ENCODE measurements at places on chromosomes 2 and 18. TPM values are rescaled to one million over a fixed set of nuclear protein-coding genes. Genes with fewer than 3 reads are reported as not detected.

The C2orf66 gene
- total RNA-seq: not detected

The CLEC4F gene
- not detected for total RNA-seq

The CHRNA1 gene
- total RNA-seq: 2.5 TPM

The KCNG2 gene
- not detected for total RNA-seq

The PDE11A gene
- 2.2 TPM for total RNA-seq

The TMEM18 gene
- total RNA-seq: 35.2 TPM

The IMPA2 gene
- total RNA-seq: 72.4 TPM

GRCh38 chr2:221264318-221264717 lies 307.8 kb downstream of the EPHA4 start:
- H3K4me1 ChIP-seq: peaks cover 4% of the 10 kb centered on the region
- DNase-seq: no peak
- H3K4me3 ChIP-seq: no peak overlapping the region
- H3K36me3 ChIP-seq: no peaks in the 10 kb centered on the region
- peaks cover 4% of the 10 kb centered on the region for H3K27me3 ChIP-seq

- DNase-seq: no peak
- H3K27ac ChIP-seq: no peak overlapping the region
- peaks cover 17% of the 10 kb centered on the region for H3K4me1 ChIP-seq
- no peak overlapping the region for H3K4me3 ChIP-seq
- no peaks in the 10 kb centered on the region for H3K27me3 ChIP-seq
Observed at GRCh38 chr2:38671303-38671702, 5.4 kb downstream of the GALM start.

DNA sequence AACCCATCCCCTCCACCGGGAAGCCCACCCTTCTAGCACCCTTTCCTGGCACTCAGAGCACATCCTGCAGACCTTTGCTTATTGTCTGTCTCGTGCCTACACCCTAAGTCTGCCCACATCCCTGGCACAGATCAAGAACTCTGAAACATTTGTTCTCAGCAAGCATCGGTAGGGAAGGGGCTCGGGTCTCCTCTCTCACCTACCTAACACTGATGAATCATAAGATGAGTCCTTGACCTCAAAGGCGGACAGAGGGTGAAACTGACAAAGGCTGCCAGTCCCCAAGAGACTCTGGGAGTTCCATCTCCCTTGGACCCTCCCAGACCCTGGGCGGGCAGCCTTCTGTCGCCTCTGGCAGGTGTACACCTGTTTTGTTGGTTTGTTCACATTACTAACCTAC lies 9.3 kb downstream of the MAL start:
- H3K4me1 ChIP-seq: no peaks in the 10 kb centered on the region
- no peak overlapping the region for H3K4me3 ChIP-seq
- DNase-seq: no peak
- no peaks in the 10 kb centered on the region for H3K36me3 ChIP-seq

DNA sequence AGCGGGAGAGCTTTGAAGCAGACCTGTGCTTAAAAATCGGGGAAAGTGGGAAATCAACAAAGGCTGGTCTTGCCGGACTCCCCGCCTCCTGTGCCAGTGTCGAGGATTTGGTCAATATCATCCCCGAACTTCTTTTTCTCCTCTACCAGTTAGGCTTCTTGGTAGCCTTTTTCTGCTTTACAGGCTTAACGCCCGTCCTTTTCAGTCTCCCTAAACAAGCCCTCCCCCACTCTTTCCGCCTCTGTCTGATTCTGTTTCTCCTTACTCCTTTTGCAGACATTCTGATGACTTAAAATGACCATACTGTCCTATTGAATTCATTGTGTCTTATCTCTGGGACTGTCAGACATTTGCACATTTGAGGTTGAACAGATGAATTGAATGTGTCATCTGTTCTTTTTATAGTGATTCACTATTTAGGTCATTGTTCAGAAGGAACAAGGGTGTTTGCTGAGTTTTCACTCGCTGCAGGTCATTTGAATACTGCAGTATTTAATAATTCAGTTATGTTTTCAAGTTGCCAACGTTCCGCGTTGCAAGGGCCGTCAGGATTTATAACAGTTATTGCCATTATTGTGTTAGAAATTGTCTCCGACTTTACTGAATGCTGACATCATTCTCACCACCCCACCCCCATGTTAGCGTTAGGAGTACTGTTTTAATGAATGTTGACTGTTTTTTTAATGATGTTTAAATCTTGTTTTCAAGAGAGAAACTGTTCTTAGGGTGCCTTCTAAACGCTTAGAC lies 1.1 kb downstream of the ITGAV start:
- peaks cover 5% of the 10 kb centered on the region for H3K4me1 ChIP-seq
- peak overlapping the region; percentile 99 for H3K27ac ChIP-seq
- no peaks in the 10 kb centered on the region for H3K36me3 ChIP-seq
- peak; percentile 47 for DNase-seq
- peak overlapping the region; percentile 96 for H3K4me3 ChIP-seq

DNA sequence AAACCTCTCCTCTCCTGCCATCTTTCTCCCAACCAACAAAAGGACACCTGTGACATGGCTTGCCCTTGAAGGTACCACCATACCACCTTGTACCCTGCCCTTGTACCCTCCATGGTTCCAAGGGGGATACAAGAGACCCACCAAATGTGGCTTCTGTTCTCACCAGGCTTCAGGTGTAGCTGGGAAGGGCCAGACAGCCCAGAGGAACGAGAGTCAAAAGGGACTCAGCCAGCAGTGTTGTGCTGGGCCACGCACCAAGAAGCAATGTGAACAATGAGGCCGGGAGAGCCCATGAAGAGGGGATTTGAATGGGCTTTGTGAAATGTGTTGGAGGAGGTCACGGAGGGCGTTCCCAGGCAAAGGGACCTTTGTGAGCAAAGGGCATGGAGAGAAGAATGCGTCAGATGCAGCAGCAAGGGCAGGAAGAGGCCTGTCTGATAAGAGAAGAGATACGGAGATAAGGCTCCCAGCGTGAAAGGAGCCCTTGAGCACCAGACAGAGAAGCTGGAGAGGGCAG lies 48.6 kb downstream of the PLB1 start:
- DNase-seq: peak; percentile 75
- peak overlapping the region; percentile 96 for H3K27ac ChIP-seq
- H3K36me3 ChIP-seq: no peaks in the 10 kb centered on the region

DNA sequence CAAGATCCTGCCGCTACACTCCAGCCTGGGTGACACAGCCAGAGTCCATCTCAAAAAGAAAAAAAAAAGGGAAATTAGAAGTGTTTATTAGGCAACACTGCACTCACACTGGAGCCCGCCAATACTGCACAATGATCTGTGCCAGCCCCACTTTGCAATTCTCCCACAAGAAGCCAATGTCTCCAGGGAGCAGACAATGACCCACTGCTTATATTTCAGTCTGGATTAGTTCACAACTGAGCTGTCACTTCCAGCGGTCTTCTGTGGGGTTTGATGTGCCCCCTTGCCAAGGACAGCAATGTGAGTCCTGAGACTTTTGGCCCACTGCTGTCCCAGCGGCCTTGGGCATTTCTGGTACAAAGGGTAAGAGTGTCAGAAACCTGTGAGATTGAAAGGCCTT lies 85.6 kb upstream of the PPM1B start:
- DNase-seq: no peak
- no peak overlapping the region for H3K4me3 ChIP-seq
- H3K27me3 ChIP-seq: no peaks in the 10 kb centered on the region
- no peaks in the 10 kb centered on the region for H3K4me1 ChIP-seq
- no peaks in the 10 kb centered on the region for H3K36me3 ChIP-seq
- no peak overlapping the region for H3K27ac ChIP-seq

- no peak for DNase-seq
- H3K4me1 ChIP-seq: no peaks in the 10 kb centered on the region
- H3K4me3 ChIP-seq: no peak overlapping the region
- no peak overlapping the region for H3K27ac ChIP-seq
- no peaks in the 10 kb centered on the region for H3K36me3 ChIP-seq
Observed at GRCh38 chr18:28198620-28199019, 21.7 kb upstream of the CDH2 start.

- H3K4me3 ChIP-seq: no peak overlapping the region
- H3K36me3 ChIP-seq: no peaks in the 10 kb centered on the region
- DNase-seq: no peak
Observed at GRCh38 chr2:21890716-21891115, 766.9 kb downstream of the TDRD15 start.

DNA sequence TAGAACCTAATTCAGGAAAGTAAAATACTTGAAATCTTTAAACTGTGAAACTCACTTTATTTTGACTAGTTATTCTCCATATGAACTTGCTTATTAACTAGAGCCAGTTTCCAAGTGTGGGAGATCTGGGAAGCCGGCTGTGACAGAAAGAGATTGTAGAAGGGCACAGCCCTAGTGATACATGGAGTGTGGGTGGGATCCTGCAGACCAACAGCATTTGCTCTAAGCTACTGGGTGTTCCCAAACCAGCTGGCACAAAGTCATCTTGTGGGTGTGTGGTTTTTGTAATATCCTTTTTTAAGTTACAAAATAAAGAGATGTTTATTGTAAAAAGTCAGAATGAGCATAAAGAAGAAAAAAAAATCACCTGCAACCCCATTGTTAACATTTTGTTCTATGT lies 3.4 kb downstream of the DUSP19 start:
- no peaks in the 10 kb centered on the region for H3K36me3 ChIP-seq
- no peak overlapping the region for H3K4me3 ChIP-seq
- no peaks in the 10 kb centered on the region for H3K27me3 ChIP-seq
- no peak for DNase-seq

DNA sequence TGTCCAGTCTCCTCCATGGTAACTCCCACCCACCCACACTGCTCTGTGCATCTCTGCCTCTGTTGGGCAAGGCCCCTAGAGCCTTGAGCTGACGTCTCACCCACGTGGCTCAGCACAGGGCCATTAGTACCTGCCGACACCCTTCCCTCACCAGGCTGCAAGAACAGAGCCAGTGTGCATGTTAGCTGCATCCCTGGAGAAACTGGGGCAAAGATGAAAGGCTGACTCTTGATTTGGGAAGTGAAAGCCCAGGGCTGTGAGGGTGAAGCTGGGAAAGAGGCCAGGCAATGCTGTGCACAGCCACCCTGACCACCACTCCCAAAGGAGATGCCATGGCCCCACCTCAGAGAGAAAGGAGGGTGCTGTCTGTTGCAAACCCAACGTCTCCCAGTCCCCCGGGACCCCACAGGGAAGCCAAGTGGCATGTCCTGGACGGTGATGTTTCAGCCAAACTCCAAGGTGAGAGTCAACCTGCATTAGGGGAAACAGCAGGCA lies 20.0 kb upstream of the HPCAL1 start:
- peaks cover 7% of the 10 kb centered on the region for H3K4me1 ChIP-seq
- peak overlapping the region; percentile 40 for H3K27ac ChIP-seq
- no peaks in the 10 kb centered on the region for H3K27me3 ChIP-seq
- no peak overlapping the region for H3K4me3 ChIP-seq
- no peaks in the 10 kb centered on the region for H3K36me3 ChIP-seq
- no peak for DNase-seq

DNA sequence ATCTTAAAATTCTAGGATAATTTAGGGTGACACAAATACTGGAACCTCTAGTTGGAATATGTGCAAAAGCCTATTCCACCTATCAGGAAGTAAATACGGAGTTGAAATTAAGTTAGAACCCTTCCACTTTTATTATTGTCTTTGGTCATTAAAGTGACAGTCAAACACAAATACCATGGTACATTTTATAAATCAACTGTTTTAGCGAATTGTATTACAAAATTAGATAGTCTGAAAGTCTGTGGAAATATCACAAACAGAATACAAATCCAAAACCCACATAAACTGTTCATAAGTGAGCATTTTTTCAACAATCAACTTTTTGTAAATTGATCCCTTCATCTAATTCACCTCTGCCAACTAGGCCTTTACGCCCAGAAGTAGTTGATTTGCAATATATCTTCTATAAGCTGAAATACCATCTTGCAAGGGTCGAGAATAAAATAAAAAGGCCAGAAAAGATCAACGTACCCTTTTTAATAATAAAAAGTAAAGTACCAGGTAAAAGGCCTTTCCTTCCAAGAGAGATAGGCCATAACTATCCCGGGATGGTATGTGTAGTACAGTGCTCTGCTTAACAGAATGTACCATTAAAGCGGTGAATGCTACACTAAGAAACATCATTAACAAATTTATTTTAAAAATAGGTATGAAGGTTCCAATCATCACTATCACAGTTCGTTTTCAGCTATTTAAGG lies 1.3 kb downstream of the USP34 start:
- peaks cover 33% of the 10 kb centered on the region for H3K4me1 ChIP-seq
- H3K27me3 ChIP-seq: no peaks in the 10 kb centered on the region
- no peaks in the 10 kb centered on the region for H3K36me3 ChIP-seq
- DNase-seq: peak; percentile 20

GRCh38 chr2:60353406-60353800 lies 200.1 kb downstream of the BCL11A start:
- no peaks in the 10 kb centered on the region for H3K27me3 ChIP-seq
- no peak overlapping the region for H3K4me3 ChIP-seq
- H3K36me3 ChIP-seq: no peaks in the 10 kb centered on the region
- DNase-seq: no peak
- peaks cover 7% of the 10 kb centered on the region for H3K4me1 ChIP-seq

DNA sequence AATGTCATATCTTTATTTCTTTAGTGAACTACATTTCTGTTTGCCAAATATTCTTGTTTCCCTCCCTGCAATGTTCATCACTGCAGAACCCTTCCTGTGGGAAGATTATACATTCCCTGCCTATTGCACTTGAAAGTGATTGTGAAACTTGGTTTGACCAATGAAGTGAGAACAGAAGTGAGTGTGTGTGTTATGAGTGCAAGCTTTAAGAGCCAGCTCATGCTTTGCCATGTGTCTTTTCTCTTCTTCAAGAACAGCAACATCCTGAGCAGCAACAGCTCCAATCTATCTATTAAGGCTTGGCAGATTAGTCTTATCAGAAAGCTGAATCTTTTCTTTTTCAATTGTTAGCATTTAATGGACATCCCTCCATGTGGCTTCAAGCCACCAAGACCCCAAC lies 42.0 kb upstream of the UBE2E3 start:
- H3K36me3 ChIP-seq: no peaks in the 10 kb centered on the region

- no peak for DNase-seq
- no peak overlapping the region for H3K4me3 ChIP-seq
- no peaks in the 10 kb centered on the region for H3K36me3 ChIP-seq
- H3K27ac ChIP-seq: no peak overlapping the region
- no peaks in the 10 kb centered on the region for H3K27me3 ChIP-seq
Observed at GRCh38 chr2:205640716-205641115, 41.6 kb upstream of the NRP2 start.

GRCh38 chr2:98883780-98884211 lies 52.2 kb downstream of the CRACDL start:
- H3K27ac ChIP-seq: no peak overlapping the region
- H3K36me3 ChIP-seq: no peaks in the 10 kb centered on the region
- DNase-seq: no peak
- H3K27me3 ChIP-seq: no peaks in the 10 kb centered on the region
- no peaks in the 10 kb centered on the region for H3K4me1 ChIP-seq
